ENCODE measurements at places on chromosomes 3 and 15.

DNA sequence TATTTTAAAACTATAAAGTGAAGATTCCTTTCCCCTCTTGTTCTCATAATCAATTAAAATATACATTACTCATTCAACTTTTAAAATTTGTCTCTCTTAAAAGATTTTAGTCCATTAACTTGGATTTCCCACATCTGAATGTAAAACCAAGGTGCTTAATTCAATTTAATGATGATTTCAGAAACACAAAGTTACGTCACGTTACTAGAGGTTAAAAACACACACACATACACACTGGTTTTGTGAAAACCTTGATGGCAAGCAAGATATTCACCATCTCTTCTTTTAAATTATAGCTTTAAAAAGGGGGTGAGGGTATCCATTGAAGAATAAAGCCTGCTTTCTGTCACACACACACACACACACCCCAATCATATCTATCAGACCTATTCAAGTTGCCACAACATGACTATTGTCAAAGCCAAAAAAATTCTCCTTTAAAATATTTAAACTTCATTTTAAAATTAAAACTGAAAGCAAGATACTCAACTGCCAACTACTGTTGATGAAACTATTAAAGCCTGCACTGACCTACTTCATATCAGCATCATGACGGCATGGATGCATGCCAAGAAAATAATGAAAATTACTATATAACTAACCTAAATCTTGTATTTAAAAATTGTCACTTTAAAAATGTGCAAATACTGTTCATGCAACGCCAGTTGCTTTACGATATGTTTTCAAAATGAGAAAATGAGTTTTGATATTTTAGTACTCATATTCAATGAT lies 2.1 kb downstream of the RFX7 start:
- DNase-seq = no peak

DNA sequence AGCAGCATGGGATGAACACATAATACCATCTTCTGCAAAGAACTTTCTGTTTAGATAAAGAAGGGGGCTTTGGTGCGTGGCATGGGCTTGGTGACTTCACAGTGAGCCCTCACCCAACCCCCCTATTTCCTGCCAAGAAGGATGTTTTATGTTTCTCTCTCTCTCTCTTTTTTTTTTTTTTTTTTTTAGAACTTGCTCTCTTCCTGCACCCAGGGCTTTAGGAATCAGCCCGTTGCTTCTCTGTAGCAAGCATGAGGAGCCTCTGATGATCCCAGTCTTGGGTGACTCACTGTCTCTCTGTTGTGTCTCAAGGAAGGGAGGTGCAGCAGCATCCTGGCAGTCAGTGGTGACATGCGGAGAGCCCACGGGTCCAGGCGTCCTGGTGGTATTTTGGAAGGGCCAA lies 49.1 kb downstream of the CCK start:
- DNase-seq = no peak

GRCh38 chr15:95843241-95843910 lies 487.1 kb upstream of the NR2F2 start:
- no peak for DNase-seq

DNA sequence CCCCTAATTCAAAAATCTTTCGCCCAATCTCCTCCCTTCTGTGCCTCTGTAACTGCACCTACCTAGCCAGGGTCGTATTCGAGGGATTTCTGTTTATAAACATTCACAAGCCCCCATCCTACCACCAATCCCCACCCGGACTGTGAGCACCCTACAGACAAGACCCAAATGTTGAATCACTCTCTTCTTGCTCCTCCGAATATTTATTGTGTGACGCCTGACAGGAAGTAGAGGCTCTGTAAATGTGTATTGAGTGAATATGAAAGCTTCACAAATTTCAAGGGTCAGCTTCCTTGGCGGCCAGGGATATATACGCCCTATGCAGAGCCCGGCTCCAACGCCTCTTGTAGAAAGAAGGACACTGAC lies 1.6 kb downstream of the BDH1 start:
- no peak for DNase-seq

GRCh38 chr3:77456906-77457305 lies 417.0 kb downstream of the ROBO2 start:
- no peak for DNase-seq

DNA sequence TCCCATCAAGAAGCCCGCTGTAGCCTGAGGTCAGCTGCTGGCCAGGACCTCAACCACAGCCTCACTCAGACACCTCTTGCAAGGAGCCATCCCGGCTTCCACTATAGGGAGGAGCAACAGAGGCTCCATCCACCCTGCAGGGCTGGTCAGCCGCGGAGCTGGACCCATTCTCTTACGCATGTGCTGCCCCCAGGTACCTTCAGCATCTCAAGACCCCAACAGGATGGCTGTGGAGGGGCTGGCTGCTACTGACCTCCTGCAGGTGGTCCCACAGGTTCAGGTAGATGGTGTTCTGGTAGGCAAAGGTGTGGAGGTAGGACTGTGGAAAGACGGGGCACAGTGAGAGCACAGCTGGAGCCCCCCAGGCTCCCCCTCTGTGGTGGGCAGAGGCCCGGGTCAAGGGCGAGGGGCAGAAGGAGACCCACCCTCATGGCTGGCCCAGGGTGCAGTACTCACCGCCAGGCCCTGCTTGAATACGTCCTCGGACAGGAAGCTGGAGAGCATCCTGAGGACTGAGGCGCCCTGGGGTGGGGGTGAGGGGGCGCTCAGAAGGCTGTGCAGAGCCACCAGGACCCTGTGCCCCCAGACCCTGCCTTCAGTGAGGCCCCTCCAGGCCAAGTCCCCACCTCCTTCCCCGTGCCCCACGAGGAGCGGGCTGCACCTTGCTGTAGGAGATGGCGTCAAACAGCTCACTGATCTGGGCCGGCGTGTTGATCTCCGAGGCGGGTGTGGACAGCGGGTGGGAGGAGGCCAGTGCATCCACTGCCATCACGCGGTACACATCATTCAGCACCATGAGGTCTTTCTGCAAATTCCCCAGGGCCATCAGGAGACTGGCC lies 11.4 kb downstream of the ANPEP start:
- no peak for DNase-seq

DNA sequence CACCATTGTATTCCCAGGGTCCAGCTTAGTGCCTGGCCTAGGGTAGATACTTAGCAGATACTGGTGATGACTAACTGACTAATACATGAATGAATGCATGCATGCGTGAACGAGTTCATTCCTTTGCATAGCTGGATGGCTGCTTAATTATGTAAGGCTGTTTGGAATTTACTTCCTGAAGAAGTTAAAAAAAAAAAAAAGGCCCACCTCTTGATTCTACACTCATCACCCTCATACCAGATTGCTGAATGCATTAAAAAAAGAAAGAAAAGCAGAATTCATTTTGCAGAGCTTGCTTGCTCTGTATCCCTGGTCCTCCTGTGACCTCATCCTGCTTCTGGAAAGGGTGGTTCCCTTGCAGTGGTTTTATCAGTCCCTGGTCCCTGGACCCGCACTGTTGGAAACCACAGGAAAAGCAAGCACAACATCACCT lies 277.6 kb upstream of the CFAP20DC start:
- no peak for DNase-seq

- DNase-seq = no peak
Measured at GRCh38 chr3:95226437-95226836, 1163.6 kb downstream of the NSUN3 start.

DNA sequence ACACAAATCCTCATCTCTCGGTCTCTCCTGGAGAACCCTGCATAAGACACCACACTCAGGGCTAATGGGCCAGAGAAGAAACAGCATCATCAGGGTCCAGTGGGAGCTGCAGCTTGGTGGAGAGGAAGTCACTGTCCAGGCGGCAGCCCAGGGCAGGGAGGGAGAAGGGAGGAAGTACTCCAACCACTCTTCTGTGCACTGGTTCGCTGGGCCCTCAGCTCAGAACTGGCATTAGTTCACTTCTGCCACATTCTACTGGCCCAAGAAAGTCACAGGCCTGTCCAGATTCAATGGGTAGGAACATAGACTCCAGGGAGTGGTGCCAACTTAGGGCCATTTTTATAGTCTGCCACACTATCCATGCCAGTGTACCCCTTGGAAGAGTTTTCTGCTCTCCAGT lies 169.0 kb downstream of the ABHD5 start:
- DNase-seq = no peak
